ENCODE measurements at places on chromosomes 1 and 21.
A peak's percentile ranks its signal among the peaks of the same experiment; 100 is the strongest.

GRCh38 chr1:222880587-222880986, 65.7 kb downstream of the DISP1 start:
- DNase-seq: no peak

GRCh38 chr1:106022312-106022902, 1034.1 kb upstream of the PRMT6 start:
- no peak for DNase-seq

DNA sequence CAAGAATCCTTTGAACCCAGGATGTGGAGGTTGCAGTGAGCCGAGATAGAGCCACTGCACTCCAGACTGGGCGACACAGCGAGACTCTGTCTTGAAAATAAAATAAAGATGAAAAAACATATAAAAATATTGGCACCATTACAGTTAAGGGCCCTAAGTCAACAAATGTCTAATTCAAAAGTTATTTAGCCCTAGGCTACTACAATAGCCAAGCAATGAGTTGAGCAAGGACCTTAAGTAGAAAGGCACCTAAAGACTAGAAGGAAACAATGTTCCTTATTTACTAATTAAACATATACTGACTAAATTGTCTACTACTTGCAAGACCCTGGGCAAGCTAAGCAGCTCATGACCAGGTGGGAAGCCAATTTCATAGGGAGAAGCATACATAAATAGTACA, 4.1 kb downstream of the PIK3R3 start:
- DNase-seq: no peak

- DNase-seq: no peak
Measured at GRCh38 chr1:55696891-55697290, 481.7 kb upstream of the USP24 start.

- DNase-seq: no peak
Measured at GRCh38 chr1:33724348-33724747, 139.5 kb upstream of the HMGB4 start.

GRCh38 chr1:12001249-12001917, 17.9 kb upstream of the MIIP start:
- DNase-seq: peak; percentile 9

DNA sequence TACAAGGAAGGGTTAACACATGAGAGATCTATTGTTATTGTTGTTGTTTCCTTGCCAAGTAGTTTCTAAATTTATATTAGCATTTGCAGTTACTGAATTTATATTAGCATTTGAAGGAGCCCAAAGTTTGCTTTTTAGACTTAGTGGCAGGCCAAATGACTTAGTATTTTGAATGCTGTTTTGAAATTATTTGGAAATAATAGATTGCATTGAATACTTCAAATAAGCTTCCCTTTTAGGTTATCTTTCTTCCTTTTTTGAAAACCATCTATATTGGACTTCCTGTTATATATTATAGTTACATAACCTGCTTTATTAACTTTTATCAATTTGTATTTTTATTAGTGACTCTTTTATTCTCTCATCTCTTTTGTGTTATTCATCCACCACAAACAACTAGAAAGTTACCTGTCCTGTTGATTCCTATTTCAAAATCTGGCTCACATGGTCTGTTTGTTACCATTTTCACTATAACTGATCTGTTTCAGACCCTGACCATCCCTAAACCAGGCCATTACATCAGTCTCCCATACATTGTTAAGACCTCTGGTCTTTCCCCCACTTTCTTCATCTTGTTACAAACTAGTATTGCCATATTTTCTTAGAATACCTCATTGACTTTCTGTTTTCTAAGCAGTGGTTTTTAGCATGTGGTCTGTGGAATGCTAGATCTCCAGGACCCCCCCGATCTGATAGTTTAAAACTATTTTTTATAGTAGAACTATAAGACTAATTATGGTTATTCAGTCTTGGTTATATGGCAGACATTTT, 185.2 kb downstream of the RASAL2 start:
- DNase-seq: no peak

- DNase-seq: no peak
Measured at GRCh38 chr1:116112388-116113140, 1.4 kb downstream of the MAB21L3 start.

GRCh38 chr1:156228501-156228900, 13.5 kb upstream of the BGLAP start:
- DNase-seq: no peak

DNA sequence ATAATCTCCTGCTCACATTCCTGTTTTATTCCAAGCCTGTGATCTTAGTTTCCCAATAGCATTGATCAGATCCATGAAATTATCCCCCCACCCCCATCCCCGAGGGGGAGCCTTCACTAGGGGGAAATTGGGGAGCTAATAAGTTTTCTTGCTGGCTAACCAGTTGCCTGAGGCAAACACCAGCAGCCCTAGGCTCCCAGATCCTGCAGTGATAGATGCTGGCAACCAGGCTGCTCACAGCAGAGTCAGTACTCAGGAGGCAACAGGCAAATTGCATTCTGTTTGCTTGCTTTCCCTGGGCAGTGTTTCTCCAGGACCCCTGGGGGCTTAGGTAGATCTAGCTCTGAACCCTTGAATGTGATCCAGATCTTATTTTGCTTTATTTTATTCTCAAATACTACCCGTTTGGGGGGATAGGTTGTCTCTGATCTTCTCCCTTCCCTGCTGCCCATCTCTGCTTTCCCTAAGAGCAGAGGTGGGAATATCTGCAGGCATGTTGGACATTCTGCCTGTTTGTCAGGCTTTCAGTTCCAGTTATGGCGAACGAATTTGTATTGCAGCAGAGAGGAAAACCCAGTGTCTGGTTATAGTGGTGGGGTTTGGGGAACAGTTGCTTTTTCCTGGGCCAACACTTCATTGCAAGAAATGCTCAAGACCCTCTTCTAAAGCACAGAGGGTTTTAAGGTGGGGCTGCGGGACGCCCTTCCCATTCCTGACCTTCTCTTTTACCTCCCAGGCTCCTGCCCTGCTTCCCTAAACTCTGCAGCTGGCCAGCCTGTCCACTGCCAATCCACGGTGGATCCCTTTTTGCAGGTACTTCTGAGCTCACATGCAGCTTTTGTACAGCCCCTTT, 289.8 kb upstream of the PLXNA2 start:
- DNase-seq: no peak

DNA sequence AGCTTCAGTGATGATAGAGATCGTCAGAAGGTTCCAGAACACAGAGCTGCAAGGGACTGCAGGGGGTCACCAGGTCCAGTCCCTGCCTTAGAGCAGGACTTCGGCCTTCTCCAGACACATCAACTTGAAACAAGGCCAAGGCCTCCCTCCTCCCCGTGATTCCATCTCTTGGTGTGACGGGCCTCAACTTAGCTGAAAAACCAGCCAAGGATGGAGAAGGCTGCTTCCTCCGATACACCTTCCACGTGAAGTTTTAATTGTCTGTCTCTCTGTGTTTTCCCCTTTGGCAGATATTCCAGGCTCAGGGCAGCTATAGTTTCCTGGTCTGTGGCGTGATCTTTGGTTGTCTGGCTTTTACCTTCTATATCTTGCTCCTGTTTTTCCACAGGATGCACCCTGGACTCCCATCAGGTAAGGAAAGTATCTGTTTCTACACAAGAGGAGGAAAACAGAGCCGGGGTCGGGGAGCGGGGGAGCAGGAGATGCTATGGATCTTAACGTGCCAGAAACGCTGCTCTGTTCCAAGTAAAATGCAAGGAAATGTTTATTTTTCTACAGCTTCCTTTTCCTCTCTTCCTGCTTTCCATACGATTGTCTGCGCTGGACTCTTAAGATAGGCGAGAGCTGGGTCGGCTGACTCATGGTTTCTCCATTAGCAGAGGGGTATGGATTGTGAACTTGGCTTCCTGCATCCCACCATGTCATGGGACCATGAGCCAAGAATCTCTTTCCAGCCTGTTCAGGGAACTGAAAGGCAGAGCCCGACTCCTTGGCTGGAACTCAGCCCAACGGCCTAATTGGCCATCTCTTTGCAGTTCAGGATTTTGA, 32.8 kb downstream of the ELK4 start:
- no peak for DNase-seq

DNA sequence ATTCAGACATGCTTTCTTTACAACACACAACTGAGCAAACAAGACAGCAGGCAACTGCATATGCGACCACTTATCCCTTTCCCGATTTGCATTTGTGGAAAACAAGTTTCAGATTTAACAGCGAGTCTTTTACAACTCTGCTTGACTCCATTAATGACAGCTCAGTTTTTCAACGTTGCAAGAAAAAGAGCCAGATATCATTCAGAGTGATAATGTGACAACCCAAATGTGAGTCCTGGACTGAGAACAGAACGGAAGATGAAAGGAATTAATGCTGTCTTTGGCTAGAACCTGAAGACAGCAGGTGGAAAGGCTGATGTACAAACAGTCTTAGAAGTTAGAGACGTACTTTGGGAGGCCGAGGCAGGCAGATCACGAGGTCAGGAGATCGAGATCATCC, 83.0 kb upstream of the C8B start:
- DNase-seq: no peak

DNA sequence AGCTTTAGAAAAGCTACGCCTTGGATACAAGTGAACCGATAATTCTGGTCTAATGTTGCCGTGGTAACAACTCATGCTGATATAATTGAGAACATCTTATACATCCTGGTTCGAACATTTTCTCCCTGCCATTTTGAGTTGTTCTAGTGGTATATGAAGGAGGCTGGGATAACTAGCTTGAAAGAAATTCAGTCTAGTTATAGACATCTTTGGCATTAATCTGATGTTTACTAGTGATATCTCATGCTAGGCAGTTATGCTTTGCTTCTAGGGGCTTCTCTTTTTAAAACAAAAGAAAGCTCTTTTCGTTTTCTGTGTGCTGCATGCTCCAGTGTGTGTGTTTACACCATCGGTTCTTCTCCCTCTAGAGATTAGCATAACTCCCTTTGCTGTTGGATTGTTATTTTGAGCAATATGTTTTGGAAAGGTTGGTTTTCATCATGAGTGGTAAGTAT, 20.5 kb downstream of the PRKACB start:
- no peak for DNase-seq

GRCh38 chr1:42177541-42177981, 13.0 kb upstream of the GUCA2A start:
- DNase-seq: no peak

GRCh38 chr1:156146020-156146768, 7.2 kb upstream of the SEMA4A start:
- DNase-seq: peak; percentile 81

DNA sequence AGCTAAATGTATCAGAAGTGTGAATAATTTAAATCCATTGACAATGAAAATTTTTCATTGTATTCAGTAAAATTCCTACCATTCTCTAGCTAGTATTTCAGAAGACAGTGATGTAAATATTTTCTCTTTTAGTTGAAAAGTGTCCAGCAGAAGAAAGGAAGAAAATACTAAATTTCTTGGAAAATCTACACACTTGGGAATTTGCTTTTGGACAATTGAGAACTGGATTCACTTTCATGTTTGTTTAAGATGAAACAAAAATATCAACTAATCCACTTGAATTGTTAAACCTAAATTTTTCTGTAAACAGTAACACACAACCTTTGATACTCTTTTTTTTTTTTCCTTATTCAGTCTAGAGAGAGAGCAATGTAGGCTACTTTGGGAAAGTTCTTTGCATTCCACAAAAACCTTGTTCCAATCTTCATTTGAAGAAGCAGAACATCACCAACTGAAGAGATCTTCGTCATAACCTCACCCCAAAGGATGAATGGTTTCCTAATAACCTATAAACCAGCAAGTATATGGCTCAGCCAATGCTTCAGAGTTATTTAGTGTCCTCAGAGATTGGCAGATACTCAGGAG, 155.1 kb upstream of the GORAB start:
- no peak for DNase-seq

DNA sequence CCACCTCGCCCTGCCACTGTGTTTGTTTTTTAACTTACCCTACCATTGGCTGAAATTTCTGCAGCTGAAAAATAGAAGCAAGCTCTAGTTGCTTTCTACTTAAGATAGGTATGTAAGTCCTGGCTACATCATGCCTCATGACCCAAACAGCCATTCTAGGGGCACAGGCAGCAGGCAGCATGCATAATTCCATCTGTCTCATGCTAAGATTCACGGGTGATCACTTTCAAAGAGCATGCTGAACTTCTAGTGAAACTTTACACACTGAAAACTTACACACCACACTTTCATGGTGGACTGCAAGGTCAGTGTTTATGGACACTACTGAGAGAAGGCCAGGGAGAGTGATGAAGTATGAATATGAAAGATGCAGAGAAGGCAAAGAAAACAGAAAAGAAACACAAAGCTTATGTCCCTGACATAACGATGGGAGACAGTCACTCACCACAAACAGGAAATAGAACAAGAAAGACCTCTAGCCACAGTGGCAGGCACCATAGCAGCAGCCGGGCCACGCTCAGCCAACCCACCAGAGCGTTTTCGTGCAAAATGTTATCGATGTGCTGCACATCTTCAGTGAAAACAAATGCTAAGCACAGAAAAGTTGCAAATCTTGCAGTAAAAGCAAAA, 102.3 kb upstream of the TIAM1 start:
- DNase-seq: no peak

DNA sequence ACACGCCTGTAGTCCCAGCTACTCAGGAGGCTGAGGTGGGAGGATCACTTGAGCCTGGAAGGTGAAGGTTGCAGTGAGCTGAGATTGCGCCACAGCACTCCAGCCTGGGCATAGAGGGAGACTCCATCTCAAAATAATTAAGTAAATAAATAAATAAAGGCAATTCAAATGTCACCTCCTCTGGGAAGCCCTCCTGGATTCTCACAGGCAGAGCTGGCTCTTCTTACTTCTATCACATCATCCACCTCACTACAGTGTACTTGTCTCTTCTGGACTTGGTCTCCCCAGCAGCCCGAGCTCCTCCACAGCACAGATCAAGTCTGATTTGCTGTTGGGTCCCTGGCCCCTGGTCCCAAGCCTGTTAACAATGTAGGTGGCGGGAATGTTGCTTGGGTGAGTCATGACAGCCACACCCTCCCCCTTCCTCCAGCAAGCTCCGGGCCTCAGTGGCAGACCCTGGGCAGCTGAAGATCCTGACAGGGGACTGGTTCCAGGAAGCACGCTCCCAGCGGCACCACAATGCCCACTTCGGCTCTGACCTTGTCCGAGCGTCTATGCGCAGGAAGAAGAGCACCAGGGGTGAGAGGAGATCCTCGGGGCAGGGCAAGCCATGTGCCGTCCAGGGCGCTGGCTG, 5.3 kb downstream of the SYTL1 start:
- DNase-seq: no peak

DNA sequence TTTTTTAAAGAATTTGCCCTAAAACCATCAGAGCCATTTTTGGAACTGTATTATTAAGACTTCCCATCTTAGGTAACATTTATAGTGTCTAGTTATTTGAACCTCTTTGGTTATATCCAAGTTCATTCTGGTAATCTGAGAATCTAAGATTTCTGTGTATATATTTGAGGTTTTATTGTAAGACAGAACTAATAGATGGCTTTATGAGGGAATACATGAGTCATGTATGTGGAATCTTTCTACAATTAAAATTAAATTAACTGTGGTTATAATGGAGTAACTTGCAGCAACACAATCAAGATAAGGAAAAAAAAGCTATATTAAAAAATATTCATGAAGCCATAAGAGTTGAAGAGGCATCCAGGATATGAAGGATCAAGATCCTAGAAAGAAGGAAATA, 92.1 kb downstream of the UBE2U start:
- no peak for DNase-seq

- DNase-seq: no peak
Measured at GRCh38 chr1:193706766-193707165, 520.4 kb upstream of the B3GALT2 start.

GRCh38 chr1:88311907-88312306, 372.2 kb upstream of the PKN2 start:
- no peak for DNase-seq

- no peak for DNase-seq
Measured at GRCh38 chr1:235997931-235998330, 67.0 kb downstream of the NID1 start.
